Stimulated activated naive CD8-positive, alpha-beta T cell treated with anti-CD3 and anti-CD28 coated beads, Interleukin-15, amount 100 ng/mL, for 72 hours (primary cell): ENCODE measurements at places on chromosomes 3 and 15.

- DNase-seq = no peak
Observed at GRCh38 chr3:125079675-125080045, 23.9 kb upstream of the HEG1 start.

DNA sequence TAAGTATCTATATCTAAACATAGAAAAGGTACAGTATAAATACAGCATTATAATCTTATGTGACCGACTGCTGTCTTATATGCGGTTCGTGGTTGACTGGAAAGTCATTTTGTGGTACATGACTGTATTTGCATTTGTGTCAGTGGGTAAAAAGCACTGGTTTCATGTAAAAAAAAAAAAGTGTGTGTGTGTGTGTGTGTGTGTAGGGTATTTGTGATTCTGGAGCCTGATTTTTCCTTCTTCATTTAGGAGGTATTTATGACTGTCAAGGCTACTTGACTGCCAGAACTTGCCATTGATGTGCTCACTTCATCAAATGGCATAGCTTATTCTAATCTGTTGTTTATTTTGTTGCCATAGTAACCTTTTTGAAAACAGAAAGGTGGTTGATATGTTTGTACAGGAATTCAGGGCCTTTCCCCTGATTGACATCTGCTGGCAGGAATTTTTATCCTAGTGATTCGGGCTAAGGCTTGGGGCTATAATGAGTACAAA is 63.2 kb downstream of the AKAP13 start:
- peak; percentile 58 for DNase-seq

DNA sequence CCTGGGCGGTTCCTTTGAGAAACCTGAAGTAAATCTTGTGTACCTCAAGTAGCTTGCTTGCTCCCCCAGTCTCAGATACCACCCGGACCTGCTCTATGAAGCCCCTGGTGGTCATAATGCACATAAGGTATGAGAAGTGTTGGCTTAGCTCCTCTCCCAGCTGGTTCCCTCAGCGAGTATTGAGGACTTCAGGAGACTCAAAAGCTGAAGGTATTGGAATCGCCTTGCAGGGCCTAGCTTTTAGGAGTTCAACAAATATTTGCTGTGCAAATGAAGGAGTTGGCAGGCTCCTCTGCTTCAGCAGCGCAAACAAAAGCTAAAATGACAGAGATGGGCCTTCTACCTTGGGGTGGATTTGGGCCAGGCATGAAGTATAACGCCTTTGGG is 1.7 kb downstream of the CMTM8 start:
- DNase-seq = peak; percentile 47

DNA sequence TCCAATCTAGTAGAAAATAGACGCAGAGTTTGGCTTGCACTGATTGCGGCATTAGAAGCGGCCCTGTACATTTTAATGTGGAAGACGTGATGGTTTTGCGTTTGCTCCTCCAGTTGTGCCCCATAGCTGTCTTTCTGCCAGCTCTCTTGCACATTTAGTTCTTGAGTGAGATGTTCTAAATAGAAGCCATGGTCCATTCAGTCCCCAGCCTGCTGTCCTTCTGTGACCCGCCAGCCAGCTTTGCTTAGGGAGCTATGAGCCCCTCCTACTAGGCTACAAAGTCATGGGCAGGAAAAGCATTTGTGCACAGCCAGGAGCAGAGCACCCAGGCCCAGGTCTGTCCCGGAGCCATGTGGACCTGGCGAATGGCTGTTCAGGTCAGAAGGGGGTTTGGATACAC is 50.3 kb downstream of the APBA2 start:
- DNase-seq = no peak

GRCh38 chr3:159451482-159451881 is 537.2 kb upstream of the IL12A start:
- no peak for DNase-seq

DNA sequence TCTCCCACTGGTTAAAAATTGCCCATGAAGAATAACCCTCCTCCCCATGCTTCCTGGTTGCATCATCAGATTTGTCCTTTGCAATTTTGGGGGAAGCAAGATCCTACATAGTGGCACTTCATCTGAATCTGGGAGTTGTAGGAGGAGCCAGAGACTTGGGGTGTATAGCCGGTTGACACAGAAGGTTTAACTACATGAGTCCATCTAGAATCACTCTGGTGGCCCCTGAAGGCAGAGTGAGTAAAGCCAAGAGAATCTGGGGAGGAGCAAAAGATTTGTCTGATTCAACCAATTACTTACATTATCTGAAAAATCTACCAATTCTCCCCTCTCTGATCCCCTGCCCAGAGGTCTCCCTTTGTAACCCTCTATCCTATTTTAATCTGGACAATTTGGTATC is 50.1 kb downstream of the SYN2 start:
- no peak for DNase-seq

- no peak for DNase-seq
Observed at GRCh38 chr3:127572735-127573134, 17.8 kb downstream of the TPRA1 start.

DNA sequence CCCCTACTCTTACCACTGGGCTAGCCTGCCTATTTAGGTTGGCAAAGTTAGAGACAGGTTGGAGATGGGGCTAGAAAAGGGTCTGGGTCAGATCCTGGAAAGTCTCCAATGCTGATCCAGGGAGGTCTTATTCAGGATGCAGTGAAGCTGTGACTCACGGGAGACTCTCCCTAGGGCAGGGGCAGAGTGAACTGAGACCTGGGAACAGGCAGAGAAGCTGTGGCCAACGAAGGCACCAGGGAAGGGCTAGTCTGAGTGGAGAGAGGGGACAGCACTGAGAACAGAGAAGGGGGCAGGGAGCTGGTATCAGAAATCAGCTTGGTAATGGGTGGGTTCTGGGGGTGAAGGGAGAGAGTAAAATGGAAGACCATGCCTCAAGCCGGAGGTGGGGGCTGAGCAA is 2.2 kb downstream of the LTF start:
- DNase-seq = no peak

DNA sequence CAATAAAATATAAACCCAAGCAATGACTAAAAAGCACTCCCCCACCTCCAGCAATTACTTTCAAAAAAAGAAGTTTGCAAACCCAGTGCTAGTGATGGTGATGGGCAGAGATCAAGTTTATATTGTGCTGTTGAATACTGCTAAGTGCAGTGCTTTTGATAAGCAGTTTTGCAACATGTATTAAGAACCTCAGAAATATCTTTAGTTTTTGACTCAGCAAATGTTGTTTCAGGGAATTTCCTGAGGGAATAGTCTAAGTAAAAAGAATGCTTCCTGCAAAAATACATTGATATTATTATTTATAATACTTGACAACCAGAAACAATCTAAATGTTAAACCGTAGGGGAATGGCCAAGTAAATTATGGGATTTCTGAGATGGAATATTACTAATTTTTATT is 69.3 kb downstream of the ADAMTSL3 start:
- DNase-seq = no peak

DNA sequence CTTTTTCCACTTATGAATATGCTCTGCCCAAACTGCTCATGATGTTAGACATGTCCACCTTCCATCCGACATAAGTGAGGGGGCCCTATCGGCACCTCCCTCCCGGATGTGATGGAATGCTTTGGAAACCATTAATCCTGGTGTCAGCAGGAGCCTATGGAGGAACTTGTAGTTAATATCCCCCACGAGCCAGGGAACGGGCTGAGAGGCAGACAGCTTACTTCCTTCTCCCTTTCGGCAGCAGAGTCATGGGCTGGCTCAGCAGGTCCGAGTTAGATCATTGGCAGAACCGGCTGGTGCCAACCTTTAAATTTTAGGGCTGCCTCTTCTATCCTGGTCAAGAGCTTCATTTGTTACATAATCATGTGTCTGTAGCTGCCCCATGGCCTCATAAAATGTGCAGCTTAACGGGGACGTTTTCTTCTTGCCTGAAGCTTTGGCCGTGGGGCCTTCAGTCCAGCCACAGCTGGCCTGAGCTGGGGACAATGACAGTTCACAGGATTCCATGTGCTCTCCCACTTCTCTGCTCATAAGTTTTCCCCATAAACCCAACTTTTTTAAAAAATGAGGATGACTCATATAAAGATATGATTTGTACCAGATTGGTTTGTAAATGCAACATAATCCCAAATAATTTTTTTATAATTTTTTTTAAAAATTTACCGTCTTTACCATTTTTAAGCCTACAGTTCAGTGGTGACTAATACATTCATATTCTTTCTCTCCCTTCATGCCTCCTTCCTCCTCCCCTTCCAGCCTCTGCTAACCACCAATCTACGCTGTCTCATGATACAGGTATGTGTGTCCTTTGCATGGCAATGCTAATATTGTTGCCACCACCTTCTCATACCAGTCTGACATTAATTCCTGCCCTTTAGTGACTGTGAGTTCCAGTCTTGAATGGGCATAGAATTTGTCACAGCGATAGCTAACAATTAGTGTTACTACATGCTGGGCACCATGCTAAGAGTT is 62.2 kb upstream of the RGMA start:
- DNase-seq = no peak

GRCh38 chr3:140177943-140178342 is 243.0 kb downstream of the CLSTN2 start:
- no peak for DNase-seq

GRCh38 chr3:52685285-52685708 is 416 bp downstream of the PBRM1 start:
- peak; percentile 90 for DNase-seq

DNA sequence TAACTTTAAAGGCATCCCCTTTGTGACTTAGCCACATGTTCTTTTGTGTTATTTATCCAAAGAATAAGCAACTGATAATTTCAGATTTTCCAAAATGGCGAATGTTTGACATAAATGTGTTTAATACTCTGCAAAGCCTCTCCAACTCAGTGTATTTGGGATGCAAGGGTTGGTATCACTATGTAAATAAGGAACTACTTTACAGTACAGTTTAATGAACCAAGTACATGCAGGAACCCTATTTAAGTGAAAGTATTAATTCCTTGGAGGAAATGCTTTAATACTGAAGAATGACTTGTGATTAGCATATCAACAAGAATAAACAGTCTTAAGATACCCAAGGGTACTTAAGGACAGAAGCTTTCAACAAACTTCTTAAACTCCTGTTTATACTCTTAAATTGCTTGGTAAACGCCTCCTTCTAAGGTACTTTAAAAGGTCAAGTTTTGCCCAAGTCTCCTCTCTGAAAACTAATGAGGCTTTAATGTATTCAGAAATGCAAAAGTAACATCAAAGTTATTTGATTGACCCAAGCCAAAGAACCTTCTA is 107.7 kb downstream of the TNIK start:
- no peak for DNase-seq

DNA sequence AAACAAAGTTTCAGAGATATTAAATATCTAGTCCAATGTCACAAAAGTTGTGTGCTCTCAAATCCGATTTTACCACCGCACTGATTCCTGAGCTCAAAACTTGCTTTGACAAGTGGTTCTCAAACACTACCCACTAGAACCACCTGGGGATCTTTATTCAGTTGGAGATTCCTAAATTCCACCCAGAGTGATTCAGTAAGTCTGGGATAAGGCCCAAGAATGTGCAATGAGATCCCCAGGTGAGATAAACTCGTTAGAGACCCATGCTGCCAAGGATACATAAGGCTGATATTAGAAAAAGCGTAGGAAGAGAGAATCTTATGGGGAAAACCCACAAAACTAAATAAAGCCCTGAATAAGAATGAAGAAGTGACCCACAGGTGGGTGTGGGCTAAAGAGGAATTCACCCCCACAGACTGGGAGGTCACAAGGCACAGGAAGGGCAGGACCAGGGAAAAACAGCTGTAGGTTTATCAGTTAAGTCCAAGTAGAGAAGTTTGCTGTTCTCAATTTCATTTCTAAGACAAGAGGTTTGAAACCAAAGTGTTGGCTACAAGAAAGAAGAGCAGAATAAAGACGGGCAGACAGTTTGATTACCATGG is 11.5 kb upstream of the RPS17 start:
- DNase-seq = no peak

GRCh38 chr3:23067116-23067515 is 136.0 kb upstream of the UBE2E2 start:
- DNase-seq = no peak

GRCh38 chr3:50567011-50567385 is 549 bp downstream of the C3orf18 start:
- DNase-seq = no peak

DNA sequence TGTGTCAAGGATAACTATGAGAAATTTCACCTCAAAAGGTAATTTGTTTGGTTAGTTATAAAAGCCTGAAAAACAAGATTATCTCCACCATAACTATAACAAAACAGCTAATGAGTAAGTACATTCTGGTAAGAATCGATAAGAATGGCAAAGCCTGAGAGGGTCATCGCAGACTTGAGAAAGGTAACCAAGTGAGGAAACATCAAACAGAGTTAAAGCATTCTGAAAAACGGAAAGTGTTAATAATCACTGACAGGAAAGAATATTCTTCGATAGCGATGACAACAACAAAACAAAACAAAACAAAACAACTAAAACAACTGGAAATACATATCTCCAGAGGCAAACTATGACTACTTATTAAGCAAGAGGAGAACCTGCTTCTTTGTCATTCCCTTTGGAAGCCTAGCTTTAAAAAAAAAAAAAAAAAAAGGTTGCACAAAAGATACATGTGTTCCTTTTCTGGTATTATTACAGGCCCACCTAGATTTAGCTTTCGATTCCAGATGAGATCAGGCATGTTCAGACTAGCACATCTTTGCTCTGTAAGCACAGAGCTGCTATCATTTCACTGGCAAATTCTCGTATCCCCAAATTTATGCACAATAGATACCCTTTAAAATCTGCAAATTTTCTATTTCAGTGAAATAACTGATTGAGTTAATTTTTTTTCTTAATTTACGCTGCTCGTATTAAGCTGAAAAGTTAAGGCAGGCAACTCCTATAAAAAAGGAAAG is 155.6 kb downstream of the TIGIT start:
- no peak for DNase-seq

- DNase-seq = no peak
Observed at GRCh38 chr3:125403789-125404188, 28.7 kb upstream of the ZNF148 start.

GRCh38 chr3:19146685-19147650 is 1.3 kb upstream of the KCNH8 start:
- peak; percentile 64 for DNase-seq

DNA sequence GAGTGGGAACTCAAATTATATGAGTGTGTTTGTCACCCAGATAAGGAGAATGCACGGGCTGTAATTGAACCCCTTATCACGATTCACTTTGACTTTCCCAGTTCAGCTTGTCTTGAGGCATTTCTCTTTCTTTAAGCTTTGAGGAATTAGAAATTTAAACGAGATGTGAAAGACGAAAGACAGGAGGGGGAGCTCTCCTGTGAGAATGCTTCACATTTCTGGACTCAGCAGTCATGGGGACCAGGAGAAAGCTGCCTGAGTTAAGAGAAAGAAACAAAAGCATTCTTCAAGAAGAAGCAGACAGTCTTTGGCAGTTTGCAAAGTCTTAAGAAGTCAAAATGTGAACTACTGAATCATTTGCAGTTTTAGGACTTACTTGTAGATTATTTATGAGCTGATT is 205.6 kb downstream of the NECTIN3 start:
- DNase-seq = no peak

- no peak for DNase-seq
Observed at GRCh38 chr15:61682891-61683735, 377.1 kb downstream of the VPS13C start.
